ENCODE measurements at places on chromosomes 3 and 15. TPM values are rescaled to one million over a fixed set of nuclear protein-coding genes. Genes with fewer than 3 reads are reported as not detected.

CFAP161 gene
- total RNA-seq, result 2.7 TPM

LRRC31 gene
- total RNA-seq, result not detected

FETUB gene
- total RNA-seq, result not detected

IQCF2 gene
- not detected for total RNA-seq

GLDN gene
- 0.57 TPM for total RNA-seq

TRPC1 gene
- 29.6 TPM for total RNA-seq

CLSTN2 gene
- 0.03 TPM for total RNA-seq

PODXL2 gene
- 15.3 TPM for total RNA-seq

SLC51A gene
- total RNA-seq, result not detected

SOX14 gene
- not detected for total RNA-seq

LDHAL6B gene
- total RNA-seq, result not detected

SCAP gene
- total RNA-seq, result 49.7 TPM

LRRC2 gene
- total RNA-seq, result not detected

- DNase-seq, result no peak
These were observed 8.3 kb upstream of the UBE2E1 start for GRCh38 chr3:23797491-23797890.

DNA sequence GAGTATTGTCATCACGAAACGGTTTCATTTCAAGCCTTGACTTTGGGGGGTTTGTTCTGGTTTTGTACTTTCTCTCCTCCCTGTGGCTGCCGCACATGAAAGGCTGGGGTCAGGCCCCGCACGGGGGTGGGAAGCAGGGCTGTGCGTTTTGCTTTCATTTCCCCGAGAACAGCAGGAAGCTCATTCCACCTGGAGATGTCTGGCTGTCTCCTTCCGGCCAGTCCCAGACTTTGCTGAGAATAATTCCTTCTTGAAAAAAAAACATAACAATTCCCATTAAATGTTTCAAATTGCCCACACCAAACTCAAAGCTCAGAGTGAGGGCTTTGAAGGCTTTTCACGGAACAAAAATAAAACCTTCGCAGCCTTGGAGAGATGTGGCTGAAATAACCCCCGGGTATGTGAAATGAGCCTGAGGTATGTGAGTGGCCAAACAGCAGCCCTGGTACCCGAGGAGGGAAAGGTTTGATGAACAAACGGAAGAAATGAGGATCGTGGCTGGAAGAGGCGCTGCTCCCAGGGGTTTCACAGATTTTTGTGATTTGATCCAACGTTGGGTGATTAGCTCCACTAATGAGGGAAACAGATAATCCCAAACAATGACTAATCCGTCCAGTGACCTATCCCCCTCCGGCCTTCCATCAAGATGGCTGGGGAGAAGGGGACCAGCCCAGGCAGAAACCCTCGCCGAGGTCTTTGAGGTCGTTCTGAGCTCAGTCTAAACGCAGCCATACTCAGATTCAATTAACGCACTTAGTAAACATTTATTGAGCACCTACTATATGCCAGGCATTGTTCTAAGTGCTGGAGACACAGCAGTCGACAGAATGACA, 126.9 kb upstream of the MEF2A start:
- DNase-seq, result no peak

GRCh38 chr15:42784705-42785104, 47.8 kb upstream of the CDAN1 start:
- no peak for DNase-seq

GRCh38 chr3:192727032-192727847, at the start of gene FGF12:
TSS of gene FGF12 (minus strand) at chr3:192727541.
- no peak for DNase-seq

DNA sequence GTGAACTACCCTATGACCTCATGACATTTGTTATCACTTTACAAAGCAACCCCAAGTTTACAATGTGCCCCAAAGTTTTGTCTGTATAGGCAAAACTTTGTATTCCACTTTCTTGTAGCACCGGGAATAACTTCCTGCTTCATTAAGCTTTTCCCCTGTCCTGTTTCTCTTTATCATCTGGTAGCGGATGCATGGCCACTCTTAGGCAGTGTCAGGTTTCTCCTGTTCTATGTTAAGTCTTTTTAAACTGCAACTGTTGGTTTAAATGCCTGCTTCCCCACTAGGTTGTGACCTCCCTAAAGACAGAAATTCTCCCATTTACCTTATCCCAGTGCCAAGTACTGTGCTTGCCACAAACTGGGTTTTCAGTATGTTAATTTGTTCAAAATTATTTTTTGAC, 433.6 kb upstream of the DPH6 start:
- no peak for DNase-seq

DNA sequence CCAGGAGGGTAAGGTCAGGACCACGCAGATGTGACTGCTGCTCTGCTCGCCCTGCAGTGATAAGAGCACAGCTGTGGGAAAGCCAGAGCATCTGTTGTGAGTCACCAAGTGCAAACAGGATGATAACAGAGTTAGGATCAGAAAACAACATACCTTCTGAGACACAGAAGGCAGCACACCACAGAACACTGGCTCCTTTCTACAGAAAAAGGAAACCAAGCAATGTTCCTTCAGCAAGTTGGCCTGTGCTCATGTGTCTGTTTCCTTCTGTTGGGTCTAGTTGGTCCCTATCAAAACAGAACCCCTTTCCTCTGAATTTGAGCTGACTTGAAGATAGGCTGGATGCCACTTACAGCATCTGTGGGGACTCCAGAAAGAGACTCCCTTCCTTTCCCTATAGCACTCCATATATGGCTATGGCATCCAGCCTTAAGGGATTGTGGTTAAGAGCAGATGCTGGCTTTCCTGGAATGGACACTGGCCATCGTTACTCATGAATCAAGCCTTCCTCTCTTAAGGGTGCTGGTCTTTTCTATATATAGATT, 440.7 kb upstream of the THBS1 start:
- DNase-seq, result no peak

- DNase-seq, result no peak
These were observed 138.1 kb downstream of the GREM1 start for GRCh38 chr15:32855942-32856341.

DNA sequence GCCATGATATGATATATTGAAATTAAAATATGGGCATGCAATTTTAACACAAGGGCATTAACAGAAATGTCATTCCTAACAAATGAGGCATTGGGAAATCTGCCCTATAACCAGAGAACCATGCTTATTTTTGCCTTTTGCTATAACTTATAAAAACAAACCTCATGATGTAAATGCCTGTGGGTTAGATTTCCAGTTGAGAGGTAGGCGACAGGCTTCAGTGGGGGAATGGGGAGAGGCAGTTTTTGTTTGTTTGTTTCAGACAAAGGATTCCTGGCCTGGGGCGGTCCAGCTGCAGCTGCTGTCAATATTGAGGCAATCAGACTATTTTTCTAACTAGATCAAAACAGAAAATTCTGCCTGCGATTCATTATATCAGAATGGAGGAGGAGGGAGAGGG, 490.4 kb upstream of the CFAP20DC start:
- no peak for DNase-seq

DNA sequence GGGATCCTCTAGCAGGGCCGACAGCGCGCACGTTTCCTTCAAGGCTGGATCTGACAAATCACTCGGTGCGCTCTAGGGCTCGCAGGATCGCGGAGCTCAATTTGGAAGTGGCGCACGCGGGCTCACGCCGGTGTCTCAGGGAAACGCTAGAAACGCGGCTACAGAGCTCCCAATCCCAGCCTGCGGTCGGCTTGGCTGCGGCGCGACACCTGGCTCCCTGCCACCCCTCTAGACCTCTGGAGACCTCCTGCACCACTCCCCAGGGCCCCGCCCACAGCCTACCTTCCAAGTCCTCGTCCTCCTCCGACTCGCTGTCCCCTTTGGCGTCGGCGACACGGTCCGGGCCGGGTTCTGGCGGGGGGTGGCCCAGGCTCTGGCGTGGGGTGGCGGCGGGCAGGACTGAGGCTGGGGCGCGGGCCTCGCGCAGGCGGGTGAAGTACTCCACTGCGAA, 596 bp downstream of the PRKAR2A start:
- DNase-seq, result peak; percentile 8

GRCh38 chr3:126500016-126500415, 17.6 kb downstream of the UROC1 start:
- DNase-seq, result no peak

DNA sequence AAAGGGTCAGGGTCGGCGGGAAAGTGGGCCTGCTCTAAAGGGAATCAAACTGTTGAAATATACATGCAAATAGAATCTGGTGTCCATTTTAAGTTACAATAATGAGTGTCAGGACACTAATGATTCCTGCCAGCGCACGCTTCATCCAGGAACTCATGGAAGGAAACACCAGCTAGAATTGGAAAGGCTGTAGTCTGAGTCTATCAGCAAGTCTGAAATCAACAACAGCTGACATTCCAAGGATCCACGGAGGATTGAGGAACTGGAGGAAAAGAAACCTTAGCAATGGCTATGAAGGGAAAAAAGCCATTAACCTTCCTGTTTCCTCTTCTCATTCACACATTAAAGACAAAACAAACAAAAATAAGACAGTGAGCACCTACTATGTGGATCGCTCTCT, 1063.1 kb downstream of the NTRK3 start:
- no peak for DNase-seq

GRCh38 chr3:186845756-186846155, 3.2 kb downstream of the ADIPOQ start:
- no peak for DNase-seq

DNA sequence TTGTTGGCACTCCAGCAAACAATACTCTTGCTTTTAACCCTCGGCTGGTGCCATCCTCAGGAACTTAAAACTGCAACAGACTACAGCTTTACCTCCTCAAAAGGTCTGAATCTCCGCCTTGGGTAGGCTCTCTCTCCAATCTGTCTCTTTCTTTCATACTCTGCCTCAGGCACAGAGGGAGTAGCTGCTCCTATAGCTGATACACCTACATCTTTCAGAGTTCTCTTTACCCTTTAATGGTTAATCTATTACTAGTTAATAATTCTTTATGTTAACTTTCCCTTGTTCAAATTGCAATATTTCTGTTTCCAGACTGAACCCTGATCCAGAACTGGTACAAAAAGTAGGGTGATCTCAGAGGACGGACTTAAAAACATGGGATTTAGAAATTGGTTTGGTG, 66.2 kb downstream of the MAP4 start:
- DNase-seq, result no peak

GRCh38 chr15:65772930-65773329, 19.2 kb downstream of the DENND4A start:
- DNase-seq, result no peak

GRCh38 chr15:72050700-72051099, 67.2 kb downstream of the MYO9A start:
- no peak for DNase-seq

GRCh38 chr3:67704322-67704721, 49.9 kb upstream of the SUCLG2 start:
- no peak for DNase-seq

- DNase-seq, result no peak
These were observed 15.0 kb downstream of the MYLK start for GRCh38 chr3:123869165-123869564.

- no peak for DNase-seq
These were observed 352.6 kb downstream of the ERC2 start for GRCh38 chr3:56115698-56116097.

DNA sequence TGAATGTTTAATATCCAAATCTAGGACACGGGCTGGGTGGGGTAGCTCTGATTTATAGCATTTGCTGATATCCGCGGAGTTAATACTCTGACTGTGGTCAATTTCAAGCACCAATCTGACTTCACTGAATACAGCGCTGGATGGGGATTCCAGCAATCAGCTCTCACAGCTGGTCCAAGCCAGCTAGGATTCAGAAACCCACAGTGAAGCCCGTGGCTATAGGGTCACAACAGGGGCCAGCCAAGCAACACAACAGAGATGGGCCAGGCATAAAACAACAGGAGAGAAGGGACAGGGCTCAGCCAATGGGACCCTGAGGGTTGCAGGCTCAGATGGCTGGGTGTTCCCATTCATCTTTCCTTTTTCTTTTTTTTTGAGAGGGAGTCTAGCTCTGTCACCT, 5.4 kb upstream of the LMAN1L start:
- no peak for DNase-seq

- DNase-seq, result no peak
These were observed 140.5 kb upstream of the SMAD3 start for GRCh38 chr15:66924889-66925288.

GRCh38 chr3:73550032-73550431, 74.7 kb downstream of the PDZRN3 start:
- DNase-seq, result no peak

DNA sequence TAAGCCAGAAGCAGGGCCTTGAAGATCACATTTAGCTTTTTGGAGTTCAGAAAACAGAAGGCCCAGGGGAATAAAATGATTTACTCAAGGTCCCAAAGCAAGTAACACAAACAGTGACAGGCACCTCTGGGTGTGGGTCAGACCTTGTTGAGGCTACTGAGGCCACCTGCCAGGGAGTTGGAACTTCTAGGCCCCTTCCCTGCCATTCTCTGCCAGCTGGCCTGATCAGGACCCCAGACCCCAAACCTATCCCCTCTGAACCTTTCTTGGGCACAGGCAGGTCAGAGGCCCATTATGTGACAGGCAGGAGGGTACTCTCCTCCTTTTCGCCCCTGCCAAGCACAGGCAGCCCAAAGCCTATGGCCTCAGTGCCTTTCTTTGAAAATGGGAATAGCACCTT, 49.4 kb upstream of the ATP2B2 start:
- DNase-seq, result no peak

GRCh38 chr3:45135959-45136358, 10.2 kb downstream of the CDCP1 start:
- no peak for DNase-seq

- DNase-seq, result no peak
These were observed 55.8 kb upstream of the TSPAN3 start for GRCh38 chr15:77126529-77127326.

DNA sequence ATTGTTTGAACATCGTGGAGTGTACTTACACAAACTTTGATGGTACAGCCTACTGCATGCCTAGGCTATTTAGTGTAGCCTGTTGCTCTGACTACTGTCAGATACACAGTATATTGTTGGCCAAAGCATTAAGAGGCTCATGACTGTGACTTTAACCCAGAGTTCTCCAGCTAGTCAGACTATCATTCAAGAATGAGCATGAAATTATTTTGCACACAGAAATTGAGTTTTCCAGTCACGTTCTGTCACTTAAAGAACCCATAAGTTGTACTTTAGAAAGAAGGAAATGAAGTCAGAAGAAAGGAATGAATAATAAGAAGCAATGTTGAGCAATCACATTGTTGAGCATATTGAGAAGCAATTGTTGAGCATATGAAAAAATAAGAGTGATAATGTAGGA, 37.6 kb upstream of the SLC22A13 start:
- DNase-seq, result no peak

- DNase-seq, result no peak
These were observed 37.3 kb downstream of the CACNA2D2 start for GRCh38 chr3:50466177-50466576.

GRCh38 chr3:9727041-9727595, 4.4 kb upstream of the BRPF1 start:
- DNase-seq, result no peak

- DNase-seq, result no peak
These were observed 145.9 kb downstream of the TBL1XR1 start for GRCh38 chr3:177051411-177051810.
